Heart left ventricle (tissue), 16 donors: ENCODE measurements at places on chromosomes 11 and 22. TPM values are rescaled to one million over a fixed set of nuclear protein-coding genes. Genes with fewer than 3 reads are reported as not detected.

DNA sequence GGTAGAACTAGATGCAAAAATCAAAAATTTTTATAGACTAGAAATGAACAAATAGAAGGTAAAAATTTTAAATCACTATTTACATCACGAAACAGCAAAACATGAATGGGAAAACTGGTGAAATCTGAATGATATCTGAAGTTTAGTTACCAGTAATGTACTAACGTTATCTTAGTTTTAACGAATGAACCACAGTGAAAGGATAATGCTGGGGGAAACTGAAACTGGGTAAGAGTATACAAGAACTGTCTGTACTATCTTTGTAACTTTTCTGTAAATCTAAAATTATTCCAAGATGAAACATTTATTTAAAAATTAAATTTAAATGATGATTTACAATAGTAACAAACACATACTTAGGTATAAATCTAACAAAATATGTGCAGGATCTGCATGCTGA is 7.4 kb downstream of the GDPD4 start:
- DNase-seq = no peak
- H3K4me3 ChIP-seq = no peak overlapping the region
- no peaks in the 10 kb centered on the region for H3K4me1 ChIP-seq
- no peak overlapping the region for H3K27ac ChIP-seq
- H3K27me3 ChIP-seq = no peaks in the 10 kb centered on the region

- DNase-seq = no peak
- H3K4me1 ChIP-seq = no peaks in the 10 kb centered on the region
- no peak overlapping the region for H3K4me3 ChIP-seq
- no peak overlapping the region for H3K27ac ChIP-seq
- H3K36me3 ChIP-seq = no peaks in the 10 kb centered on the region
Observed at GRCh38 chr22:44280665-44281188, 32.0 kb downstream of the SHISAL1 start.

DNA sequence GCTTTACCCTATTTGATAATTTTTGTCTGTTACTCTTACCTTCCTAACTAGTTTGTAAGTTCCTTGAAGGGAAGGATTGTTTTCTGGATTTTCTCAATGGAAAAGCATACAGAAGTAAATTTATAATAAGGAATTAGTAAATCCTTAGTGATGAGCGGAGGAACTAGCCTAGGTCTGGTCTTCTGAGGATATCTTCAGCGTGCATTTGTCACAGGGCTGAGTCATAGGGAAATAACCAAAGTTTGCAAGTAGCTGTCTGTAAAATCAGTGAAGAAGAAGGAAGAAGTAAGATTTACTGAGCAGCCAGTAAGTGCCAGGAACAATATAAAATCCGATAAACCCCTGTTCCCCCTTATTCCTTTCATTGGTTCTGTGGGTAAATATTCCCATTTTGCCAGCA is 162.7 kb upstream of the SORL1-AS1 start:
- no peaks in the 10 kb centered on the region for H3K4me1 ChIP-seq
- DNase-seq = no peak
- no peak overlapping the region for H3K27ac ChIP-seq
- no peaks in the 10 kb centered on the region for H3K36me3 ChIP-seq

Gene CCDC81
- 0.52 TPM for total RNA-seq

DNA sequence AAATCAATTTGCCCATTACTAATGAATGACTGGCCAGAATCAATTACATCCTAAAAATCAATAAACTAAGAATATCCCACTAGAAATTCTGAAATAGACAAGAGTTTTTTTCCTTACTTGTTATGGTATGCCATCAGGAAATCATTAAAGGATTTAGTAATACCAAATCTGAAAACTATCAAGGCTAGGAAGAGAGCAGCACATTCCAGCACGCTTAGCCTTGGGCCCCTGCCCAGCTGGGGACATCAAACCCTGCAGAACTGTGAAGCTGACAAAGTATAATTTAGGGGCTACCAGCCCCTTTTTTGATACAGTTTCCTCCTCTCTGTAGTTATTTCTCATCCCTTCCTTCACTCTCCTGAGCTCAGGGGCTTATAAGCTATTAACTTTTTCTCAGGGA is 247.8 kb upstream of the ZC3H12C start:
- no peak overlapping the region for H3K27ac ChIP-seq
- no peaks in the 10 kb centered on the region for H3K27me3 ChIP-seq
- H3K4me1 ChIP-seq = no peaks in the 10 kb centered on the region

- H3K36me3 ChIP-seq = no peaks in the 10 kb centered on the region
- H3K27ac ChIP-seq = no peak overlapping the region
- H3K4me1 ChIP-seq = no peaks in the 10 kb centered on the region
- no peak overlapping the region for H3K4me3 ChIP-seq
- DNase-seq = peak; percentile 32
Observed at GRCh38 chr11:32312865-32313403, 122.4 kb downstream of the WT1 start.
